Psoas muscle (tissue), 8 donors: ENCODE measurements at places on chromosomes 13 and 19.

DNA sequence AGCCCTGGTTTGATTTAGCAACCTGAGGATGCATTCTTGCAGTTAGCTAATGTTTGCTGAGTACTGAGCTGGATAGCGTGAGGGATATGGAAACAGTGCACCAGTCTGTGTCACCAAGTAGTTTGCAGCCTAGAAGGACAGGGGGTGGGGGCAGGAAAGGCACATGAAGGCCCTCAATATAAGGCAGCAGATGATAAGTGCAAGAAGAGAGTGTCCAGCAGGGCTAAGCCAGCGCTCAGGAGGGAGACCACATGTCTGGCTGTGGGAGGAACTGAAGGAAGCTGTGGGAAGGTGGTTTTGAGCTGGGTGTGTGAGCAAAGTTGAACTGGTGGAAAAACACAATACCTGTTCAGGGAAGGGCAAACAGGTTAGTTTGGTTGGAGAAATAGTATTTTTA lies 1.7 kb downstream of the CXCL17 start:
- no peak for DNase-seq
- no peak overlapping the region for H3K27ac ChIP-seq
- H3K36me3 ChIP-seq: no peaks in the 10 kb centered on the region
- H3K4me3 ChIP-seq: no peak overlapping the region
- no peaks in the 10 kb centered on the region for H3K27me3 ChIP-seq

GRCh38 chr19:27738569-27739193 lies 1474.3 kb downstream of the UQCRFS1 start:
- H3K27ac ChIP-seq: no peak overlapping the region
- no peaks in the 10 kb centered on the region for H3K27me3 ChIP-seq
- H3K4me3 ChIP-seq: no peak overlapping the region
- H3K36me3 ChIP-seq: no peaks in the 10 kb centered on the region
- H3K4me1 ChIP-seq: peaks cover 6% of the 10 kb centered on the region

DNA sequence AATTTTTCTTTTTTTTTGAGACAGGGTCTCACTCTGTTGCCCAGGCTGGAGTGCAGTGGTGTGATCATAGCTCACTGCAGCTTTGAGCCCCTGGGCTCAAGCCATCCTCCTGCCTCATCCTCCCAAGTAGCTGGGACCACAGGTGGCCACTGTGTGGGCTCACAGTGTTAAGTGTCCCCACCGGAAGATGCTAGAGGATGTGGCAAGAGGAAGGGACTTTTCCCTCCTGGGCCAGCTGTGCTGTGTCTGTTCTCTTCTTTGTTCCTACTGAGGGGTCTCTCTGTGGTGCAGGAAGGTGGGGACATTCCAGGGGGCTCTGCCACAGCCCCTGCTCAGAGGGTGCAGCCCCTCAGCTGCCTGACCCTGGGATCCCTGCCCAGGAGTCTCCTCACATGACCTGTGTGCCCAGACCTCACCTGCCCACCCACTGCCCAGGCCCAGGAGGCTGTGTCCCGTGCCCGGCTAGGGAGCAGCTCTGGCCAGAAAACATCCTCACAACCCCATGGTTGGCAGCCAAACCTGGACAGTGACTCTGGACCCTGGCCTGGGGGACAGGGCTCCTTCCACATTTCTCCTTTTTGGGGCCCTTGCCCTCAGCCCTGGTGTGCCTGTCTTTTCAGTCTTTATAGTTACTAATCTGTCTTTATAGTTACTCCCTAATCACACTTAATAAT lies 14.4 kb upstream of the ANKRD10 start:
- no peak for DNase-seq
- no peaks in the 10 kb centered on the region for H3K27me3 ChIP-seq
- H3K36me3 ChIP-seq: no peaks in the 10 kb centered on the region
- peaks cover 20% of the 10 kb centered on the region for H3K4me1 ChIP-seq

DNA sequence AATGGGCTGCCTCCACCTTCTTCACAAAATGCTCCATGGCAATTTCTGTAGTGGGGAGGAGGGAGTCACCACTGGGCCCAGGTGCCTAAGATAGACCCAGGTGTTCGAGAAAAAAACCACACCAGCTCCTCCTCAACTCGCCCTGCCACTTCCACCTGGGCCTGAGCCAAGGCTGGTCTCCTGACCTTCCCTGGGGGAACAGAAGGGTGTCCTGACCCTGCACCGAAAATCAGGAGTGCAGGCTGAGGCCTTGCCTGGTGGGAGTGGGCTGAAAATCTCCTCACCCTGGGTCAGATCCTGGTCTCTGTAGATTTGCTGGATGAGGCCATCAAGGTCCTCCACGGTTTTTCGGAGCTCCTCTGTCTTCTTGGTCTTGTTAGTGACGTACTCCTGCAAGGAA lies 17.6 kb upstream of the AKAP8 start:
- peaks cover 30% of the 10 kb centered on the region for H3K36me3 ChIP-seq
- H3K27ac ChIP-seq: no peak overlapping the region
- no peak overlapping the region for H3K4me3 ChIP-seq
- H3K4me1 ChIP-seq: peaks cover 28% of the 10 kb centered on the region
- DNase-seq: no peak

GRCh38 chr19:2461751-2462634 lies 5.2 kb upstream of the LMNB2 start:
- no peaks in the 10 kb centered on the region for H3K36me3 ChIP-seq
- peak overlapping the region; percentile 79 for H3K4me3 ChIP-seq
- no peaks in the 10 kb centered on the region for H3K27me3 ChIP-seq
- DNase-seq: peak; percentile 63

DNA sequence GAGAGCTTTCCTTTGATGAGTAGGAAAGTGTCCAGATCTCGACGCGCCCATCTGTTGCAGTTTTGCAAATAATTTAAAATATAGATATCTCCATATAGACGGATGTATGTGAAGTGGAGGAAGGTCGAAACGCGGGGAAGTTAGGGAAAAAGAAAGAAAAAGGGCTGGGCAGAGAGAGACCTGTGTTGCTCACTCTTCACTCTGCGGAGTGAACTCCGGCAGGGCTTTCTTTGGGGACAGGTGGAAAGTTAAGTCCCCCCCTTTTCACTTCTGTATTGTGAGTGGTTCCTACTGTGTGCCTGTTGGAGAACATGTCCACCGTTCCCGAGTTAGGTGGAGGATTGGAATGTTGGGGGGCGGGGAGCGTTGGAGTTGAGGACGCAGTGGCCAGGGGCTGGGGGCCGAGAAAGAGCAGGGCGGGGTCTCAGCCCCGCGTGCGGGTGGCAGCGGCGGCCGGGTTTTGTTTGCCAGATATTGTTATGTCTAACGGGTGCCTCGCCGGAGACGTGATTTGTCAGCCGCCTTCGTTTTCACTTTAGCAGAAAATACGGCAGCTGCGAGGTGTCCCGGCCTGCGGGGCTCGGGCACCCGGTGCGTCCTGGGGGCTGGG lies 145.1 kb upstream of the ZNF536 start:
- peaks cover 30% of the 10 kb centered on the region for H3K27me3 ChIP-seq
- H3K27ac ChIP-seq: no peak overlapping the region
- H3K4me3 ChIP-seq: peak overlapping the region; percentile 67
- peaks cover 17% of the 10 kb centered on the region for H3K4me1 ChIP-seq

DNA sequence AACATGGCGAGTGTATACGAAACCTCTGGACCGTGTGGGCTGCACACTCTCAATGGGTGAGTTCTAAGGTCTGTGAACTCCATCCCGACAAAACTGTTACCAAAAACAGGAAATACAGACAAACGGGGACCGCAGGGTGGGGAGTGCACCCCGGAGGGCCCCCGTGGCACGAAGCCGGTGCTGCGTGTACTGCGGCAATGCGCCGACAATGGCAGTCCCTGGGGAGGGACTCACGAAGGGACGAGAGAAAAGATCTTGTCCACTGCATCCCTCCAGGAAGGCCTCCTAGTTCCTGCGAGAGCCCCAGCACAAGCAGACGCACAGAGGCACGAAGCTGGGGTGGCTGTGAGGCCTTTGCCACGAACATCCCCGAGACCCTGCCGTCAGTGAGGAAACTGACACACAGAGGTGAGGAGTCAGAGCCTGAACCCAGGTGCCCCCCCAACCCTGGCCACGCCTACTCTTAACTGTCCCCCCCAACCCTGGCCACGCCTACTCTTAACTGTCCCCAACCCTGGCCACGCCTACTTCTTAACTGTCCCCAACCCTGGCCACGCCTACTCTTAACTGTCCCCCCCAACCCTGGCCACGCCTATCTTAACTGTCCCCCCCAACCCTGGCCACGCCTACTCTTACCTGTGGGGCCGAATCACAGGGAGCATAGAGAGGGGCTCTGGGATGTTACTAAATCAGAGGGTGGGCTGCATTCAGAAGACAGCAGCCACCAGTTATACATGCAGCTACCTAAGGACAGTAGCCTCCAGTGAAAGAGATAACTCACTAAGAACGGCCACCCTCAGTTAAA lies 4.2 kb downstream of the MED16 start:
- peaks cover 9% of the 10 kb centered on the region for H3K36me3 ChIP-seq
- H3K4me3 ChIP-seq: no peak overlapping the region
- H3K27me3 ChIP-seq: no peaks in the 10 kb centered on the region
- no peak for DNase-seq
- H3K4me1 ChIP-seq: no peaks in the 10 kb centered on the region

GRCh38 chr19:50308991-50309390 lies 20.2 kb downstream of the KCNC3 start:
- H3K4me3 ChIP-seq: no peak overlapping the region
- H3K36me3 ChIP-seq: no peaks in the 10 kb centered on the region
- H3K27ac ChIP-seq: no peak overlapping the region

DNA sequence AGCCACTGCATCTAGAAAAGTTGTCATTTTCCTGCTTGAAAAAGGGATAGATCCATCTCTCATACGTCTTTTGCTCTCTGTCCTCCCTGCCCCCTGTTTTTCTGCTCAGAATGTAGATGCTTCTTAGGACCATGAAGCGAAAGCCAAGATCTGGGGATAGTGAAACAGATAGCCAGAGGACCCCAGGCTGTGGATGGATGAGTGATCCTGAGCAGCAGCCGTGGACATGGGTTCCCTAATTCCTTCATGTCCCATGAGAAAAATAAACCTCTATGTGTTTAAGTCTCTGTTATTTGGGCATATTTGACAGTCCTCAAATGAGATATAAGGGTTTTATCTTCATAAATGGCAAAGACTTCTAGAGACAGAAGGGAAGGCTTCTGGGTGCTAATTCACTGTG lies 12.2 kb upstream of the FFAR2 start:
- H3K27me3 ChIP-seq: no peaks in the 10 kb centered on the region
- no peaks in the 10 kb centered on the region for H3K36me3 ChIP-seq
- peaks cover 2% of the 10 kb centered on the region for H3K4me1 ChIP-seq
- DNase-seq: no peak
- H3K27ac ChIP-seq: peak overlapping the region; percentile 18
- no peak overlapping the region for H3K4me3 ChIP-seq

- no peak for DNase-seq
- no peaks in the 10 kb centered on the region for H3K36me3 ChIP-seq
- no peaks in the 10 kb centered on the region for H3K4me1 ChIP-seq
- H3K27me3 ChIP-seq: no peaks in the 10 kb centered on the region
- no peak overlapping the region for H3K4me3 ChIP-seq
These were observed 318.7 kb upstream of the KLF12 start for GRCh38 chr13:74452881-74453280.

DNA sequence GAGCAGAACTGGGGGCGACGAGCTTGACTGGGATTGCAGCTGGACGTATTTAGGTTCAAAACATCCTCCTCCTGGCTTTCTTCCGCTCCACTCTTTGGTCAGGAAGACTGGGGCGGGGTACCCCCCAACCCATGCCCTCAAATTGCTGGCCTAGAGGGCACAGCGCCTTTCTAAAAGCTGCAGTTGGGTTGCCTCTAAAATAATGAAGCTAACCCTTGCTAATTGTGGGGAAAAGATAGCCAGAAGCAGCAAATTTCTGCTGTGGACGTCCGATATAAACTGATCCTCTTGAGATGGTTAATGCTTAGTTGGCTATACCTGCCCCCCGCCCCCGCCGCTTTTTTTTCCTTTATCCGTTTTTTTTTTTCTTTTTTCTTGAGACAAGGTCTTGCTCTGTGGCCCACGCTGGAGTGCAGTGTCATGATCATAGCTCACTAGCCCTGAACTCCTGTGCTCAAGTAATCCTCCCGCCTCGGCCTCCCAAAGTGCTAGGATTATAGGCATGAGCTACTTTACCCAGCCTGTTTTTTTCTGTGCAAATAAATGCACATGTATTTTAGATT lies 754 bp upstream of the CHERP start:
- peaks cover 28% of the 10 kb centered on the region for H3K36me3 ChIP-seq
- no peak for DNase-seq
- H3K4me3 ChIP-seq: peak overlapping the region; percentile 94
- H3K4me1 ChIP-seq: peaks cover 22% of the 10 kb centered on the region
